ENCODE measurements at places on chromosomes 4 and X. TPM values are rescaled to one million over a fixed set of nuclear protein-coding genes. Genes with fewer than 3 reads are reported as not detected.
A peak's percentile ranks its signal among the peaks of the same experiment; 100 is the strongest.

- no peak overlapping the region for H3K27ac ChIP-seq
- no peaks in the 10 kb centered on the region for H3K4me1 ChIP-seq
- no peak for DNase-seq
- no peak overlapping the region for H3K4me3 ChIP-seq
- H3K36me3 ChIP-seq, result peaks cover 1% of the 10 kb centered on the region
These were observed 53.6 kb upstream of the RAB40AL start for GRCh38 chrX:102883491-102883890.

- peak; percentile 17 for DNase-seq
- peak overlapping the region; percentile 52 for H3K4me3 ChIP-seq
- H3K27me3 ChIP-seq, result peaks cover 4% of the 10 kb centered on the region
- H3K27ac ChIP-seq, result peak overlapping the region; percentile 79
- H3K36me3 ChIP-seq, result no peaks in the 10 kb centered on the region
These were observed 29.5 kb upstream of the IRF2 start for GRCh38 chr4:184503869-184504300.

Gene SPP1
- not detected for polyA plus RNA-seq

Gene ZXDB
- polyA plus RNA-seq, result 1.3 TPM

Gene SLITRK4
- not detected for polyA plus RNA-seq

Measured in immature natural killer cell (primary cell).